ENCODE measurements at places on chromosomes 12 and 14.

- H3K27me3 ChIP-seq = no peaks in the 10 kb centered on the region
- no peaks in the 10 kb centered on the region for H3K36me3 ChIP-seq
- no peak for DNase-seq
- H3K4me3 ChIP-seq = no peak overlapping the region
- no peaks in the 10 kb centered on the region for H3K4me1 ChIP-seq
Measured at GRCh38 chr14:84492685-84493084, 1037.3 kb upstream of the FLRT2 start.

GRCh38 chr14:96614481-96614881 is 112.3 kb downstream of the PAPOLA start:
- peaks cover 9% of the 10 kb centered on the region for H3K4me1 ChIP-seq
- H3K4me3 ChIP-seq = no peak overlapping the region
- DNase-seq = no peak
- peaks cover 22% of the 10 kb centered on the region for H3K27me3 ChIP-seq

GRCh38 chr12:109053382-109054123 is 1.2 kb downstream of the USP30 start:
- H3K27me3 ChIP-seq = no peaks in the 10 kb centered on the region
- peaks cover 12% of the 10 kb centered on the region for H3K36me3 ChIP-seq
- peak overlapping the region; percentile 81 for H3K27ac ChIP-seq
- H3K4me1 ChIP-seq = peaks cover 18% of the 10 kb centered on the region
- H3K4me3 ChIP-seq = peak overlapping the region; percentile 87

DNA sequence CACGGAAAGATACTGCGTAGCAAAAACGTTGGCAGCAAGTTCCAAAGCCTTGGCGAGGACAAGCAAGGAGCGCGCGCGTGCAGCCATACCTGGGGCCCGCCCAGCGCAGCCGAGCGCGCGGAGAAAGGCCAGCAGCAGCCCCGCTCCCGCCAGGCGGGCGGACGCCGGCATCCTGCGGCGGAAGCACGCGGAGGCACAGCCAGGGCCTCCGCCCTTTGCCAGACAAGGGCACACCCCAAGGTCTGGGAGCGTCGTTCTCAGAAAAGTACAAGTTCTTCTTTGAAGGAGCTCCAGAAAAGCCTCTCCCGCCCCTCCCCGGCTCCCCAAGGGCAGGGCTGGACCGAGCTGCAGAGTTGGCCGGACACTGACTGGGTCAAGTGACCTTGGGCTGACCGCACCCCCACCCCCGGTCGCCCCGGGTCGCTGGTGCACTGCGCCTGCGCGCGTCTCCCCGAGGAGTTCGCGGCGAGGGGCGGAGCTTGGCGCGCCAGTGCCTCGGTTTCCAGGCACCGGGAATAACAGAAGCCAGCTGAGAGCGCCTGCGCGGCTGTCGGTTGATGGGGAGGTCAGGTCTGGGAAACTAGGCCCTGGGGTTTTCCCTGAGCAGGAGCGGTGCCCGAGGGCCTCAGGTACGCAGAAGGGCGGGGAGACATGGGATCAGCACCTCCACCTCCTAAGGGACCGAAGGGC is at the start of gene ZC2HC1C:
ZC2HC1C (plus strand) TSS at position 521 of the 690 bp plus-strand sequence. CDS start 933 bp downstream, outside the sequence.
- H3K4me3 ChIP-seq = peak within 1 kb of the TSS; percentile 53
- peak within 1 kb of the TSS; percentile 91 for H3K27ac ChIP-seq
- no peaks in the 10 kb centered on the region for H3K27me3 ChIP-seq
- no peaks in the 10 kb centered on the region for H3K36me3 ChIP-seq
- DNase-seq = peak; percentile 97

- H3K4me3 ChIP-seq = no peak overlapping the region
- no peaks in the 10 kb centered on the region for H3K4me1 ChIP-seq
- H3K27me3 ChIP-seq = no peaks in the 10 kb centered on the region
- no peak for DNase-seq
- no peaks in the 10 kb centered on the region for H3K36me3 ChIP-seq
- no peak overlapping the region for H3K27ac ChIP-seq
Measured at GRCh38 chr12:100942984-100943749, 148.6 kb downstream of the ANO4 start.

DNA sequence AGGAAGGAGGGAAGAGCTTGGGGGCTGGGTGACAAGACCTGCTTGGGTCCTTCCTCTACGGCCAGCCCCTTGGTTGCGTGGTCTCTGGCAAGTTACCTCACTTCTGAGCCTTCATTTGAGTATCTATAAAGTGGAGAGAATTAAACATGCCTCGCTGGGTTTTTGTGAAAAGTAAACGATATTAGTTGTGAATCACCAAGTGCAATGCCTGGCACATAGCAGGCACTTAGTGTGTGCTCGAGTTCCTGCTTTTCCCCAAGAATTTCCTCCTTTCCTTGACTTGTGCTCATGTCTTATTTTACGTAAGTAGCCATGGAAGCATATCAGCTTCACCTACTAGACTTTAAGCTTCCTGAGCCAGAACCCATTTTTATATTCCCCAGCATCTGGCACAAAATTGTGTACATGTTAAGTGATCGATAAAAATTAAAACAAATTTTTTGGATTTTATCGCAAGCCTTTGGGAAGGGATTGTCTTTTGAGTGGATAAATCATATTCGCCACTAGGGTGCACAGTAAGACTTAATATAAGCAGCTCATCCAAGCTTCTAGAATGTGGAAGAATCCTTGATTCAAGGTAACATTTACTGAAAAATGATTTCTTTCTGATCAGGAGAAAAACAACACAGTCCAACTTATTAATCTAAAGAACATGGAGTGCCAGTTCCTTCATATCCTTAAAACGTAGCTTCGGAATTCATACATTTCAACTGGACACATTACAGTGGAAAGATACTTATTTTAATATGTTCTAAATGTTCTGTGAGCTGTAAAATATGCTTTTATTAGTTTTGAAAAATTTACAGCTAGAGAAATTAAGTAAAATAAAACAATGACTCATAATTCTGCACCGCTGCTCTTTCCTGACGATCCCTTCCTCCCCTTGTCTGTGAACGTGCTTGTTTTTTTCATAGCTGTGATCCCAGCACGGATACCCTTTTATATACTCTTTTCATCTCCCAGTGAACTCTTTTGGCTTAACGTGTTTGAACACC is 62.0 kb downstream of the SLC25A47 start:
- no peak overlapping the region for H3K4me3 ChIP-seq
- no peak overlapping the region for H3K27ac ChIP-seq
- no peak for DNase-seq
- H3K36me3 ChIP-seq = peaks cover 22% of the 10 kb centered on the region
- no peaks in the 10 kb centered on the region for H3K27me3 ChIP-seq

- H3K27me3 ChIP-seq = no peaks in the 10 kb centered on the region
- H3K36me3 ChIP-seq = no peaks in the 10 kb centered on the region
- H3K4me3 ChIP-seq = no peak overlapping the region
- H3K27ac ChIP-seq = no peak overlapping the region
- no peak for DNase-seq
Measured at GRCh38 chr14:42628602-42629001, 1021.9 kb downstream of the LRFN5 start.

DNA sequence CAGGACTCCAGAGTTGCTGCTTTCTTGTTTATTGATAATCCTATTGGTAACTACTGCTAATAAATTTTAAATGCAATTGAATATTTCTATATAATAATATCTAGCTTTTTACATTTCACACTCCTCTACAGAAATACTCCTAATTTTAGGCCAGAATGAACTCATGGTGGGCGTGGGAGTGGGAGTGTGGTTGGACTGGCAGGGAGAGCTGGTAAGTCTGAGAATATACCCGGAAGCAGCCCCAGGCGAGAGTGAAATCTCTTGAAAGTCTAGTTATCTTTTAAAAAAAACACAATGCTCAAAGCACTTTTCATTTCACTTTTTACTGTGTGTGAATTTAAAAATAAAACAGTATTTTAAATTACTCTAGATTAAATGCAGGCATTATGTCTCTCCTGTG is 4.7 kb downstream of the TMEM263 start:
- peaks cover 36% of the 10 kb centered on the region for H3K4me1 ChIP-seq
- DNase-seq = no peak
- no peaks in the 10 kb centered on the region for H3K27me3 ChIP-seq
- H3K27ac ChIP-seq = no peak overlapping the region
- H3K36me3 ChIP-seq = no peaks in the 10 kb centered on the region

- no peak overlapping the region for H3K4me3 ChIP-seq
- peaks cover 34% of the 10 kb centered on the region for H3K27me3 ChIP-seq
- no peak for DNase-seq
- H3K36me3 ChIP-seq = no peaks in the 10 kb centered on the region
- H3K4me1 ChIP-seq = no peaks in the 10 kb centered on the region
- H3K27ac ChIP-seq = no peak overlapping the region
Measured at GRCh38 chr12:65836419-65837197, 12.3 kb downstream of the HMGA2 start.

DNA sequence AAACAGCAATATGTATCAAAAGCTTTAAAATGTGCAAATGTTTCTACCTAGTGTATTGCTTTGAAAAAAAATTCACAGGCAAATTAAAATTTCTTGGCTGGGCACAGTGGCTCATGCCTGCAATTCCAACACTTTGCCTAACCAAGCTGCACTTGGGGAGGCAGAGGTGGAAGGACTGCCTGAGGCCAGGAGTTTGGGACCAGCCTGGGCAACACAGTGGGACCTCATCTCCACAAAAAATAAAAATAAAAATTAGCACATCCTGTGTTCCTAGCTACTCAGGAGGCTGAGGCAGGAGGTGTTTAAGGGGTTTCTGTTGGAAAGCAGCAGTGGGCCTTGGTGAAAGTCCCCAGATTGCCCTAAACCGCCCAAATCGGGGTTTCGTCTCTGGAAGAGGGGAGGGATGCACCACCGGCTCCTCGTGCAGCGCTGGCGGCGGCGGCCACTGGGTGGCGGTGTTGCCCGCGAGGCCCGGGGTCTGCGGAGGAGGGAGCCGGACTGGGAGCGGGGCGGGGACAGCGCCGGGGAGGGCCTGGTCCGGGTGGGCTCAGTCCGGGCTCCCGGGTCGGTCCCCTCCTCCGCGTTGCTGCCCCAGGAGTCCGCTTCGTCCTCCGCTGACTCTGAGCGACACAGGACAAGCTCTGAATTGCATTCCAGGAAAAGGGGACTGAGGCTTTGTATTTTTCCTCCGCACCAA is 265.6 kb downstream of the AACS start:
- peaks cover 27% of the 10 kb centered on the region for H3K27me3 ChIP-seq
- H3K4me3 ChIP-seq = peak overlapping the region; percentile 40
- H3K27ac ChIP-seq = no peak overlapping the region

GRCh38 chr14:26730929-26731618 is 133.2 kb upstream of the NOVA1 start:
- no peak for DNase-seq
- H3K27ac ChIP-seq = no peak overlapping the region
- no peaks in the 10 kb centered on the region for H3K27me3 ChIP-seq
- H3K36me3 ChIP-seq = no peaks in the 10 kb centered on the region
- no peaks in the 10 kb centered on the region for H3K4me1 ChIP-seq

GRCh38 chr12:32140877-32141276 is 34.2 kb downstream of the BICD1 start:
- DNase-seq = no peak
- H3K36me3 ChIP-seq = no peaks in the 10 kb centered on the region
- no peaks in the 10 kb centered on the region for H3K27me3 ChIP-seq
- H3K27ac ChIP-seq = no peak overlapping the region
- no peak overlapping the region for H3K4me3 ChIP-seq

DNA sequence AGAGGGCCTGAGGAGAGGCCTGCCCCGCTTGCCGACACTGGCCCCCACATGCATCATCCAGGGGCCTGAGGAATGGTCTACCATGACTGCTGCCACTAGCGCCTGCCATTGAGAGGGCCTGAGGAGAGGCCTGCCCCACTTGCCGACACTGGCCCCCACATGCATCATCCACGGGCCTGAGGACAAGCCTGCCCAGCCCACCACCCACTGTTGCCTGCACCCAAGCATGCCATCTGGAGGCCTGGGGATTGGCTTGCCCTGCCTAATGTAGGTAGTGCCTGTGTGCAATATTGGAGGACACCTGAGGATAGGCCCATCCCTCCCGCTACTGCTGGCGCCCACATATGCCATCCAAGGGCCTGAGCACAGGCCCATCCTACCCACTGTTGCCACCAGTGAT is 24.4 kb downstream of the CYP46A1 start:
- H3K4me3 ChIP-seq = no peak overlapping the region
- no peaks in the 10 kb centered on the region for H3K36me3 ChIP-seq
- no peaks in the 10 kb centered on the region for H3K27me3 ChIP-seq
- no peaks in the 10 kb centered on the region for H3K4me1 ChIP-seq

GRCh38 chr14:35532783-35533356 is 1.1 kb upstream of the INSM2 start:
- no peak overlapping the region for H3K27ac ChIP-seq
- H3K36me3 ChIP-seq = peaks cover 2% of the 10 kb centered on the region
- peak overlapping the region; percentile 67 for H3K4me3 ChIP-seq
- no peak for DNase-seq
- peaks cover 68% of the 10 kb centered on the region for H3K27me3 ChIP-seq
- peaks cover 31% of the 10 kb centered on the region for H3K4me1 ChIP-seq

- no peak for DNase-seq
- no peaks in the 10 kb centered on the region for H3K36me3 ChIP-seq
- H3K4me1 ChIP-seq = peaks cover 2% of the 10 kb centered on the region
- no peak overlapping the region for H3K27ac ChIP-seq
- no peak overlapping the region for H3K4me3 ChIP-seq
Measured at GRCh38 chr12:113103756-113104450, 31.7 kb downstream of the RASAL1 start.

DNA sequence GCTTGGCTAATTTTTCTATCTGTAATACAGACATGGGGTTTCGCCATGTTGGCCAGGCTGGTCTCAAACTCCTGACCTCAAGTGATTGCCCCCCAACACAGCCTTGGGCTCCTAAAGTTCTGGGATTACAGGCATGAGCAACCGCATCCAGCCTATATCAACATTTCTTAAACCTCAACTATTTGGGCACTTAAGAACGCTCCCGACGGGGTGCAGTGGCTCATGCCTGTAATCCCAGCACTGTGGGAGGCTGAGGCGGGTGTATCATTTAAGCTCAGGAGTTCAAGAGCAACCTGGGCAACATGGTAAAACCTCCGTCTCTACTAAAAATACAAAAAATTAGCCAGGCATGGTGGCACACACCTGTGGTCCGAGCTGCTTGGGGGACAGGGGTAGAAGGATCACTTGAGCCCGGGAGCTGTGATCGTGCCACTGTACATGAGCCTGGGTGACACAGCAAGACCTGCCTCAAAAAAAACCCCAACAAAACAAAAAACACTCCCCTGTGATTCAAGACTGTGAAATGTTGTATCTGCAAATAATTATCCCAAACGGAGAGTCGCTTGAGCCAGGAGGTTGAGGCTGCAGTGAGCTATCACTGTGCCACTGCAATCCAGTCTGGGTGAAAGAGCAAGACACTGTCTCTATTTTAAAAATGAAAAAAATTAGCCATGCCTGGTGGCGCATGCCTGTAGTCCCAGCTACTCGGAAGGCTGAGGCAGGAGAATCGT is 21.5 kb downstream of the PPTC7 start:
- no peak overlapping the region for H3K4me3 ChIP-seq
- no peaks in the 10 kb centered on the region for H3K36me3 ChIP-seq
- H3K27me3 ChIP-seq = no peaks in the 10 kb centered on the region
- H3K27ac ChIP-seq = peak overlapping the region; percentile 73
- peaks cover 72% of the 10 kb centered on the region for H3K4me1 ChIP-seq
- DNase-seq = no peak

DNA sequence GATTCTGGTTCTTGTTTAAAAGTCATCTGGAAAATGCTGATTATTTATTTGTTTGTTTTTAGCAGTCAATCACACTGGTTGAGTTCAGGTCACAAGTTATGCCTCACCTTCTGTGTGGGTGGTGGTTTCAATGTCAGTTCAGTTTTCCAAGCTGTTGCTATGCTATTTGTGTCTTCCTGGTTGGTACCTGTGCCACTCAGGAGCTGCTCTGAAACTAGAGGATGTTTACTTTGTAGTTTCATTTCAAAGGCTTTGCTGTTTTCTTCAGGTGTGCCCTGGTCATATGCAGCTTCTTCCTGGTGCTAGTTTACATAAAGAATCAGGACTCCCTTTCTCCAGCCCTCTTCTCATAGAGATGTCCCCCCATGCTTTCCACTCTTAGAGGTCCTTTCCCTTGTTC is 75.7 kb upstream of the PPP4R3A start:
- no peak overlapping the region for H3K4me3 ChIP-seq
- no peaks in the 10 kb centered on the region for H3K36me3 ChIP-seq
- H3K4me1 ChIP-seq = no peaks in the 10 kb centered on the region
- DNase-seq = no peak
- H3K27ac ChIP-seq = no peak overlapping the region
